ENCODE measurements at places on chromosomes 5 and 9. TPM values are rescaled to one million over a fixed set of nuclear protein-coding genes. Genes with fewer than 3 reads are reported as not detected.

SPOCK1 gene
- total RNA-seq = 36.1 TPM

DRD1 gene
- total RNA-seq = under 0.01 TPM

C5orf52 gene
- total RNA-seq = not detected

GMCL2 gene
- total RNA-seq = not detected

NXNL2 gene
- 2.0 TPM for total RNA-seq

FLT4 gene
- 0.15 TPM for total RNA-seq

HMCN2 gene
- total RNA-seq = under 0.01 TPM

GFPT2 gene
- 44.7 TPM for total RNA-seq

SLC26A2 gene
- total RNA-seq = 12.6 TPM

TXNDC8 gene
- not detected for total RNA-seq

PDLIM4 gene
- 43.3 TPM for total RNA-seq

GFRA3 gene
- not detected for total RNA-seq

PCDHB7 gene
- under 0.01 TPM for total RNA-seq

PPP1R26 gene
- 6.7 TPM for total RNA-seq

ANKRD55 gene
- total RNA-seq = not detected

LCP2 gene
- not detected for total RNA-seq

ANKRD34B gene
- not detected for total RNA-seq

SPAG8 gene
- total RNA-seq = 1.5 TPM

GAS1 gene
- 37.4 TPM for total RNA-seq

NPR3 gene
- total RNA-seq = 82.2 TPM

FCHSD1 gene
- total RNA-seq = 39.9 TPM

SIL1 gene
- total RNA-seq = 97.3 TPM

CKMT2 gene
- total RNA-seq = 11.2 TPM

JADE2 gene
- 46.5 TPM for total RNA-seq

TYRP1 gene
- total RNA-seq = not detected

SPINK4 gene
- total RNA-seq = not detected

WDR70 gene
- 41.6 TPM for total RNA-seq

GABRA6 gene
- not detected for total RNA-seq

HDHD3 gene
- total RNA-seq = 11.4 TPM

CYSRT1 gene
- total RNA-seq = 0.44 TPM

SPTAN1 gene
- 381 TPM for total RNA-seq

TMEM8B gene
- total RNA-seq = 7.4 TPM

ACSL6 gene
- total RNA-seq = not detected

FOXD4L6 gene
- not detected for total RNA-seq

PITX1 gene
- total RNA-seq = 12.6 TPM

MARCOL gene
- not detected for total RNA-seq

GNA14 gene
- 0.15 TPM for total RNA-seq

SLC27A6 gene
- total RNA-seq = 0.15 TPM

NR6A1 gene
- total RNA-seq = 0.44 TPM

SH3TC2 gene
- 1.5 TPM for total RNA-seq

ELOVL7 gene
- 0.33 TPM for total RNA-seq

ASS1 gene
- 225 TPM for total RNA-seq

PCDHGA3 gene
- 2.6 TPM for total RNA-seq

IFNA13 gene
- total RNA-seq = not detected

TLX3 gene
- not detected for total RNA-seq

RNF145 gene
- 51.6 TPM for total RNA-seq

COX7C gene
- 256 TPM for total RNA-seq

ECSCR gene
- 0.33 TPM for total RNA-seq

Data from smooth muscle cell of trachea (primary cell).